ENCODE measurements at places on chromosomes 12 and 14.

DNA sequence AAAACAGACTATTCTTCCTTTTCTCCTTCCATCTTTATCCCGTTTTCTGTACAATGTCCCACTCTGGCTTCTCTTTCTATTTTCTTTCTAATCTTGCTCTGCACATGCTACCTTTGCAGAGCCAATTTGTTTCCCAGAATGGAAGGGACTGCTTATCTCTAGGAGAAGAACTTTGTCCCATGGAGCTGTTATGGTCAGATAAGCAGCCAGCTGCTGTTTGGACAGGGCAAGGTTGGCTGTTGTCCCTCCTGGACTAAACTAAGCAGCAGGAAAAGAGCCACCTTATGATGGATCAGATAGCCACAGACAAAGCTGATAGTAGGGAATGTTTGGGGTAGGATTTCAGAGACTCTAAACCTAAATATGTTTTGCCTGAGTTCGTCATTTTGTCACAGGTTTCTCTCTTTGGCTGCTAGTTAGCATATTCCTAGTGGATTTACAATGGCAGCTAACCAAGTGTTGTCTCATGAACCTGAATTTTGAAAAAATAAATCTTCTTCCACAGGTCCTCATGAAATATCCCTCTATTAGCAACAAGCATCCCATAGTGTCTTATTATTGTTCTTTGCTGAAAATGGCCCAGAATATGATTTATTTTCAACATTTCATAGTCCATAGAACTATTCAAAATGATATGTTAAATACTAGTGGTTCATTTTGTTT is 262.8 kb downstream of the SLC16A7 start:
- no peak for DNase-seq

GRCh38 chr14:57686304-57686703 is 179.6 kb downstream of the SLC35F4 start:
- peak; percentile 34 for DNase-seq

GRCh38 chr14:74567646-74568379 is 44.2 kb downstream of the LTBP2 start:
- DNase-seq, result no peak

- no peak for DNase-seq
Observed at GRCh38 chr12:104218935-104219334, 3.4 kb downstream of the TXNRD1 start.

- no peak for DNase-seq
Observed at GRCh38 chr12:94644141-94644979, 6.0 kb downstream of the TMCC3 start.

- no peak for DNase-seq
Observed at GRCh38 chr14:67680121-67680602, 5.7 kb upstream of the VTI1B start.

DNA sequence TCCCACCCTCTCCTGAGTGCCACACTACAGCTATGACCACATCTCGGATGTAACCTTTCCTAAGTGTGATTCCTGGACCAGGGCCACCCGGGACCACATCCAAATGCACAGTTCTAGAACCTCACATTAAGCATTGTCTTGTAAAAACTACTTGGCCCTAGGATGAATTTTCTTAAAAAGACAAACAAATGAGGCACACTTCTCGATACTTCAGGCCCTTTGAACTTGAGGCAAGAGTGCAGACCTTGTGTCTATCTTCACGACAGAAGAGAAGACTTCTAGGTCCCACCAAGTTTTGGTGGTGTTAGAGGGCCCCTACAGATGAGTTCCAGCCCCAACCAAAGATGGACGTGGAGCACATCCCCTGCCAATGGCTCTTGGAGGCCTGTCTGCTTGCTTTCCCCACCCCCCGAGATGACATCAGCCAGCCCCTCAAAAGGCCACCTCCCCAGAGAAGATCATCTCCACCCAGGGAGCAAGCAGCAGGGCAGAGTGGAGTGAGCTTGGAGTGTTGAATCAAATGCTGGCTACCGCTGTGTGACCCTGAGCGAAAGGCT is 9.3 kb downstream of the ISCU start:
- no peak for DNase-seq

DNA sequence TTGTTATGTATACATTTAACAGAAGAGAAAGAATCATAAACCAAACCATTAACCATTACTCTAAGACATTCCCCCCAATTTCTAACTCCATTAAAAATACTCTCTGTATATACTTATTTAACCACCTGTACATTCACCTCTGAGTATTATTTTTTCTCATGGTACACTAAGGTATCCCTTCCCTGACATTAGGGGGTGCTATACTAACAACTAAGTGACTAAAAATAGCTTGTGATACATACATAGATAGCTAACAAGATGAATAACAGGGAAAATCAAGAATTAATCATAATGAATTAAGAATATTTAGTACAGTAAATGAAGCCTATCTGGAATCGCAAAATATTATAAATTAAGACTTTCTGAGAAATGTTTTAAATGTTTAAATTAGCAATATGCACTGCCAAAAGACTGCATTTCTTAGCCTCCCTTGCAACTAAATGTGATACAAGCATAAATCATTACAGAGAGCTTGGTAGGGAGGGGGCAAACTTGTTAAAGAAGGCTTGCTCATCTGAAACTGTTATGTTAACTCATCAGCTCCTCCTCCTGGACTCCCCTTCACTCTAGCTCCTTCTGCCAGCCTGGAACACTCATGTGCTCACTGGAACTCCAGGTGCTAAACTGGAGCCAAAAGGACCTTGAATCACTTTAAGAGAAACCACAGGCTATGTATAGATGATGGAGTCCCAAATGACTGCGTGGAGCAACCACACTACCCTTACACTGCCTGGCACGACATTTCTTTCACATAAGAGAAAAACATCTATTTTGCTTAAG is 14.9 kb downstream of the C2CD5 start:
- DNase-seq, result no peak

DNA sequence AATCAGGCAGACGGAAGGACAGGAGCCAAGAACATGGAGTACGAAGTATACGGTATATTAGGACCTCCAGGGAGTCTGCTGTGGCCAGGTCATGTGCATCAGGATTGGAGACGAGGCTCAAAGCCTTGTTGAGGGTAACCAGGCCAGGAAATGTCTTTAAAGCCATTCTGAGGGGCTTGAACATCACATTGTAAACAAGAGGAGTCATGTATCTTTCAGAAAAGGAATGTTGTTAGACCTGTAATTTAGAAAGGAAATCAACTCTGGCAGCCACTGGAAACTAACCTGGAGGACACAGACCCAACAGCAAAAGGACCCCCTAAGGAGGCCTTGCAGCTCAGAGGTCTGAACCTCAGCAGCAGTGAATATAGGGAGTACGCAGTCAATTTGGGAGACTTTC is 7.5 kb downstream of the MAP3K9 start:
- DNase-seq, result no peak

DNA sequence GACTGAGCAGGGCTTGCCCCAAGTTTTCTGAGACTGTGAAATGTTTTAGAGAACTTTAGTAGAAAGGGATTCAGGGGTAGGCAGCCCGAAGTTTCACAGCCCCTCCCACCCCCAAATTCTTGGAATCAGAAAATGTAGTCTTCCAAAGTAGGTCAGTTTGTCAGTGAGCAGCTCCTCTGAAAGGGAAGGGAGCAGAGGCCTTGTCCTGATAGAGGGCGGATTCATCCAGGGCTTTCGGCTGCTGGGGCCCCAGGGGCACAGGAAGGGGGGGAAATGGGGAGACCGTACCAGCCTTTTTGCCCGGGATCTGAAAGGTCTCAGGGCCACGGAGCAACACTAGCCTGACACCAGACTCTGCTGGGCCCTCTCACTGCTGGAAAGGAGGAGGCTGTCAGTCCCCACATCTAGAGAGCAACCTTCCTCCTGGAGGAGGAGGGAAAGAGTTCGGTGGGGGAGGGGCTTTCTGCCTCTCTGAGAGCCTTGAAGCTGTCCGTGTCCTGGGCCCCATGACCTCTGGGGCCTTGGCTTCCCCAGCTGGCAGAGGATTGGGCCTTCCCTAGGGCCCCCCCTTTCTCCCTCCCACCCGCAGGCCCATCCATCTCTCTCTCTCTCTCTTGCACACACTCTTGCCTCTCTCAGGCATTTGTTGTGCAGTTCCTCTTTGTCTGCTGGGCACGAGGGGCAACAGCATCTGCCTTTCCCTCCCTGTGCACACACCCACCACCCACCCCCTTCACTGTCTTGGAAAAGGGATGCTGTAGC is at the start of gene IKZF4:
Gene IKZF4 (plus strand): TSS at position 621 of the 762 bp plus-strand sequence. CDS start 451 bp downstream, outside the sequence.
- peak; percentile 83 for DNase-seq

DNA sequence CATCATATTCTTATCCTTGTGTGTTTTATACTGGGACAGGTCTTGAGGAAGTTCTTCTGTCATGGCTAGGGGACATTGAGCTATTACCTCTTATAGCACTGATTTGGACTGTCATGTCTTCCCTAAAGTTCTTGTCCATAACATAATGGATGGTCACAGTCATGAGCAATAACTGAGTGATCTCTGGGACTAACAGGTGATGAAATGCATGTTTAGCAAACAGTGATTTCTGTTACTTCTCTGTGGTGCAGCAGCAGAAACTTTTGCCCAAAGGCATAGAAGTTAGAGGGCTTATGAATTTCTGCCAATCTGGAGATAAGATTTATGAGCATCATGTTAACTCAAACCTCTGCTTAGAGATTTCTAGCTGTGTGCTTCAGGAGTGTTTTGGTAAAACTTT is 5.9 kb downstream of the ADIPOR2 start:
- no peak for DNase-seq

- DNase-seq, result no peak
Observed at GRCh38 chr14:102079700-102079979, 7.2 kb downstream of the HSP90AA1 start.

GRCh38 chr14:101499080-101499479 is 62.2 kb upstream of the DIO3 start:
- no peak for DNase-seq

DNA sequence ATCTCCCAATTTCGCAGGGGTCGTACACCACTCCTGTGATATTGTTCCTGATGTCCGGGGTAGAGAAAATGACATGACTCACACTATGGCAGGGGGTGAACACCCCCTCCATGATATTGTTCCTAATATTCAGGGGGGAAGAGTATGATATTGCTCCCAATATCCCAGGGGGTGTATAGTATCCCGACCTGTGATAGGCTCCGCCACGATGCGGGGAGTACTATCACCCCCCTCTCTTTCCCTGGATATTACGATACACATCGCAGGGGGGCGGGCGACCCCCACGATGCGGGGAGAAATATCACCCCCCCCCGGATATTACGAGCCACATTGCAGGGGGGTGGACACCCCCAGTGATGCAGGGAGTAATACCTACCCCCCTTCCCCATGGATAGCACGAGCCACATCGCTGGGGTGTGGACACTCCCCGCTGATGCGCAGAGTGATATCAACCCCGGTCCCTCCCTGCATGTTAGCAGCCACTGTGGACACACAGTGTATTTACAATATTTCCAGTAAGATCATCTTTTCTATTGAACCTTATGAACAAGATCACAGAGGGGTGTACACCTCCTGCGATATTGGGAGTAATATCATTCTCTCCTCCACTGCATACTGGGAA is 17.7 kb downstream of the SMIM41 start:
- no peak for DNase-seq

DNA sequence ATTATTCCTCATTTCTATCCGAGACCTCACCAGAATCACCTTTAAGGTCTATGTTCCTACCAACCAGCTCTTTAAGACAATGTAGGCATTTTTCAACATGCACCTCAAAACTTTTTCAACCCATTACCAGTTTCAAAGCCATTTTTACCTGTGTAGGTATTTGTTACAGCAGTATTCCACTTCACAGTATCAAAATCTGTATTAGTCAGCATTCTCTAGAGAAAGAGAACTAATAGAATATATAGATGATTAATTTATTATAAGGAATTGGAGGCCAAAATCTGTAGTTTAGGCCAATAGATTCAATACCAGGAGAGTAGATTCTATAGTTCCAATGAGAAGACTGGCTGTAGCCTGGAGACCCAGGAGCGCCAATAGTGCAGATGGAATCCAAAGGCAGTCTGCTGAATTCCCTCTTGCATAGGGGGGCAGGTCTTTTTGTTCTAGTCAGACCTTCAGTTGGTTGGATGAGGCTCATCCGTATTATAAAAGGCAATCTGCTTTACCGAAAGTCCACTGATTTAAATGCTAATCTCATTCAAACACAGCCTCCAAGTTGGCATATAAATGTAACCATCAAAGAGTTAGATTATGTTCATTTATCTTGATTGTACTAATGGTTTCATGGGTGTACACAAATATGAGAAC is 151.6 kb upstream of the SYT1 start:
- DNase-seq, result no peak

DNA sequence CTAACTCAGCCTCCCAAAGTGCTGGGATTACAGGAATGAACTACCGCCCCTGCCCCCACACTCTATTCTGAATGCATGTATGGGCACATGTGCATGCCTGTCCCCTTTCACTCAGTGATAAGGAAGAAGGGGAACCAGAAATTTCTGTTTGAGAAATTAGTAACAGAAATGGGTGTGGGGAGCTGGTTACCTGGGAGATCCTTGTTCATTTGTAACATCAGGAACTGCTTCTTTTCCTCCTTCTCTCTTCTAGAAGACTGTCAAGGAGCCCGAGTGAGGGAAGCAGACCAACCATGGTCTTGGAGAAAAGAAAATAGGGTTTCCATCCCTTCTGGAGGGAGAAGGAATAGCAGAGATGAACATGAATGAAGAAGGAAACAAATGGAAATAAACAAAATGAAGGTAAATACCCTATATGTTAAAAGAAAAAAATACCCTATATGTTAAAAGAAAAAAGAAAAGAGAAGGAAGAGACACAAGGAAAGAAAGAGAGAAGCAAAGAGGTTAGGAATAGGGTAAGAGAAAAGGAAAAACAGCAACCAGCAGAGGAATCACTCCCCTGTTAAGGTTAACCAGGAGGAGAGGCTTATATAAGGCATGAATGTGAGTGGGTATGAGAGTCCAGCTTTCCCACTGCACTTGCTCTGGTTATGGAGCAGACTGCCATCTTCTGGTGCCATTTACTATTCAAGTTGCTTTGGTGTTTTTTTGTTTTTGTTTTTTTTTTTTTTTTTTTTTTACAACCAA is 3.3 kb downstream of the PPP1R3E start:
- no peak for DNase-seq

DNA sequence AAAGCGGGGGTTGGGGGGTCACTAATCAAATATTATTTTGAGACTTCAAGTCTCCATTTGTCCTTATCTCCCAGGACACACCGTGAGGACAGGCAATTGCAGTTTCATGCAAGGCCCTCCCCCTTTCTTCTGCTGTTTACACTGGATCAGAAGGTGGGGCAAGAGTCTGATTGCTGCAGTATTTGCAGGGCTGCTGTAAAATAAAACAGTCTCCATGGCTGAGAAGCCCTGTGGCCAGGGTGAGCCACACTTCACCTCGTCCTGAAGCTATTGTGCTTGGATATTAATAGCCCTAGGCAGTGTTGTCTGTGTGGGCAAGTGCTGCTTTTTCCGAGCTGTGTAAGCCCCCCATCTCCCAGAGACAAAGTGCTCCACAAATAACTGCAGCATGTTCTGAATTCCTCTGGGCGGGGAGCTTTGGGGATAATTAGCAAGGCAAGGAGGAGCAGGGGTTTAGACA is 187.4 kb upstream of the NTF3 start:
- DNase-seq, result no peak

- DNase-seq, result no peak
Observed at GRCh38 chr14:33042591-33042990, 103.9 kb downstream of the NPAS3 start.

Measured in left hindlimb (tissue), 1 donor.